ENCODE measurements at places on chromosomes 7 and 10. TPM values are rescaled to one million over a fixed set of nuclear protein-coding genes. Genes with fewer than 3 reads are reported as not detected.

FAM24B gene
- 6.3 TPM for total RNA-seq

FAM237B gene
- not detected for total RNA-seq

TLX1 gene
- total RNA-seq, result not detected

KIAA1549 gene
- total RNA-seq, result 7.2 TPM

NUTM2E gene
- total RNA-seq, result not detected

GNAT3 gene
- total RNA-seq, result not detected

TRIM74 gene
- not detected for total RNA-seq

GNG11 gene
- 2.6 TPM for total RNA-seq

RASA4B gene
- total RNA-seq, result 0.76 TPM

LIPK gene
- total RNA-seq, result not detected

STEAP4 gene
- total RNA-seq, result 11.3 TPM

CDK1 gene
- 140 TPM for total RNA-seq

FAM131B gene
- total RNA-seq, result 0.19 TPM

CCDC172 gene
- total RNA-seq, result not detected

EMX2 gene
- not detected for total RNA-seq

MET gene
- total RNA-seq, result 249 TPM

ASNS gene
- total RNA-seq, result 52.9 TPM

SEMA3C gene
- total RNA-seq, result 67.7 TPM

OR2A1 gene
- not detected for total RNA-seq

CRYGN gene
- total RNA-seq, result not detected

GSDME gene
- total RNA-seq, result 9.4 TPM

SYNPO2L gene
- 0.34 TPM for total RNA-seq

PIP gene
- not detected for total RNA-seq

CABCOCO1 gene
- total RNA-seq, result not detected

PRLHR gene
- not detected for total RNA-seq

SCIN gene
- total RNA-seq, result 22.6 TPM

ATRNL1 gene
- 4.0 TPM for total RNA-seq

EXOC6 gene
- 19.2 TPM for total RNA-seq

UCMA gene
- total RNA-seq, result not detected

RBP4 gene
- total RNA-seq, result 1.5 TPM

CHAT gene
- not detected for total RNA-seq

JCAD gene
- 0.54 TPM for total RNA-seq

IGF2BP3 gene
- total RNA-seq, result 111 TPM

NUDT13 gene
- 0.78 TPM for total RNA-seq

SPDYE16 gene
- not detected for total RNA-seq

IDI2 gene
- not detected for total RNA-seq

Measured in Calu3 (cell line).